Neural crest cell (in vitro differentiated cells): ENCODE measurements at places on chromosomes 5 and 9. TPM values are rescaled to one million over a fixed set of nuclear protein-coding genes. Genes with fewer than 3 reads are reported as not detected.

The OR1Q1 gene
- total RNA-seq = not detected in 2 replicates

The SLC1A1 gene
- 0.89 and 0.96 TPM in 2 replicates for total RNA-seq

The PCDHGB3 gene
- 0.51 and 0.71 TPM in 2 replicates for total RNA-seq

The SH3TC2 gene
- total RNA-seq = 8.5 and 9.3 TPM in 2 replicates

GRCh38 chr9:115277301-115277700, 159.3 kb upstream of the TNC start:
- H3K36me3 ChIP-seq = no peaks in the 10 kb centered on the region
- H3K4me3 ChIP-seq = no peak overlapping the region

The DAB2IP gene
- total RNA-seq = 46.4 and 48.3 TPM in 2 replicates

GRCh38 chr5:111953351-111954127, 196.5 kb upstream of the NREP start:
- H3K27me3 ChIP-seq = no peaks in the 10 kb centered on the region
- no peak for DNase-seq
- no peaks in the 10 kb centered on the region for H3K4me1 ChIP-seq

The RPS23 gene
- 2,549 and 2,556 TPM in 2 replicates for total RNA-seq

DNA sequence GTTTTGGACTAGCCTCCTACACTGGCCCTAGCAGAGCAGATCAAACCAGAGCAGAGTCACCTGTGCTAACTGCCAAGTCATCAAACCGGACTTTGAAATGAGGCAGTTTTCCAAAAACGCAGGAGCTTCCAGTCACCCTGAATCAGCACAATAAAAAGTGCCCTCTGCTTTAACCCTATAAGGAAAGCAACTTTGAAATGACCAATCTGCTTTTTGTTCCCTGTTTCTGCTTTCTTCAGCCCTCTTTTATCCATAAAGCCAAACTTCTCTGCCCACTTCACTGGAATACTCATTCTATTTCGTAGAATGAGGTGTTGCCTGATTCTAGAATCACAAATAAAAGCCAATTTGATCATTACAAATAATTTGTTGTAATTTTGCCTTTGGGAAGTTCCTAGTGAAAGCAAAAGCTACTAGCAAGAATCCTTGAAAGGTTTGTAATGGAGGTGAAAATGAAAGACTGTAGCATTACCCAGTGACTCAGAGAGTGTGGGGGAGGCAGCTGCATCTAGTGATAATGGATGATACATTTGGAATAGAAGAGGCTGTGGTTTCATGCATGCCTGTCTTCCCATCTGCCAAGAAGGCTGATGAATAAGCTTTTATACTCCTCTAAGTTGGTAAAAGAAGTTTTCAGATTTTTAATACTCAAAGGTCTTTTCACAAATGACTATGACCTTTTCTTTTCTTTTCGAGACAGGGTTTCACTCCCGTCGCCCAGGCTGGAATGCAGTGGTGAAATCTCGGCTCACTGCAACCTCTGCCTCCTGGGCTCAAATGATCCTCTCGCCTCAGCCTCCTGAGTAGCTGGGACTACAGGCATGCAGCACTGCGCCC, 14.9 kb downstream of the SPAAR start:
- no peak for DNase-seq
- H3K4me3 ChIP-seq = no peak overlapping the region
- peaks cover 7% of the 10 kb centered on the region for H3K27me3 ChIP-seq
- H3K4me1 ChIP-seq = peaks cover 15% of the 10 kb centered on the region

- DNase-seq = no peak
- H3K27ac ChIP-seq = no peak overlapping the region
- H3K27me3 ChIP-seq = peaks cover 3% of the 10 kb centered on the region
- H3K4me3 ChIP-seq = no peak overlapping the region
- H3K36me3 ChIP-seq = no peaks in the 10 kb centered on the region
Observed at GRCh38 chr5:178289438-178289837, 56.8 kb upstream of the PHYKPL start.

- H3K27ac ChIP-seq = no peak overlapping the region
- H3K27me3 ChIP-seq = no peaks in the 10 kb centered on the region
- no peaks in the 10 kb centered on the region for H3K36me3 ChIP-seq
- H3K4me1 ChIP-seq = peaks cover 35% of the 10 kb centered on the region
- H3K4me3 ChIP-seq = peak overlapping the region; percentile 97
- DNase-seq = no peak
Observed at GRCh38 chr9:136242918-136243525, 2.6 kb downstream of the QSOX2 start.

- no peaks in the 10 kb centered on the region for H3K4me1 ChIP-seq
- H3K27me3 ChIP-seq = no peaks in the 10 kb centered on the region
- H3K36me3 ChIP-seq = no peaks in the 10 kb centered on the region
- H3K27ac ChIP-seq = no peak overlapping the region
- DNase-seq = no peak
Observed at GRCh38 chr5:20359377-20359776, 371.4 kb upstream of the CDH18 start.

- DNase-seq = no peak
- H3K4me1 ChIP-seq = peaks cover 10% of the 10 kb centered on the region
- no peak overlapping the region for H3K4me3 ChIP-seq
- no peaks in the 10 kb centered on the region for H3K36me3 ChIP-seq
- H3K27me3 ChIP-seq = peaks cover 2% of the 10 kb centered on the region
- no peak overlapping the region for H3K27ac ChIP-seq
Observed at GRCh38 chr9:97385626-97386264, 26.2 kb upstream of the TDRD7 start.

DNA sequence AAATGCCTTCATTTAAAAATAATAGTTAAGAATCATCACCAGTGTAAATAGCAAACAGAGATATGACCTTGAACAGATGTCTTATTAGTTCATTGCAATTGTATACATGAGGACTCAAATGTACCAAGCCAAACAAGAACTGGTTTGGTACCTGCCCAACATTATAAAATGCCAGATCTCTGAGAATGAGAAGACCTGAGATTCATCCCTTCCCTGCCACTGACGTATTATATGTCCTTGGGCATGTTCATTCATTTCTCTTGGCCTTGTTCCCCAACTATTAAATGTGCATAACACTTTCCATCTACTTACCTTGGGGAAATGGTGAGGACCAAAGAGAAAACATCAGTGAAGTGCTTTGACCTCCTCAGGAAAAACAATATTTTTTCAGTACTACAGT, 33.6 kb upstream of the ERBIN start:
- no peaks in the 10 kb centered on the region for H3K27me3 ChIP-seq
- H3K36me3 ChIP-seq = no peaks in the 10 kb centered on the region
- peaks cover 4% of the 10 kb centered on the region for H3K4me1 ChIP-seq
- DNase-seq = no peak

DNA sequence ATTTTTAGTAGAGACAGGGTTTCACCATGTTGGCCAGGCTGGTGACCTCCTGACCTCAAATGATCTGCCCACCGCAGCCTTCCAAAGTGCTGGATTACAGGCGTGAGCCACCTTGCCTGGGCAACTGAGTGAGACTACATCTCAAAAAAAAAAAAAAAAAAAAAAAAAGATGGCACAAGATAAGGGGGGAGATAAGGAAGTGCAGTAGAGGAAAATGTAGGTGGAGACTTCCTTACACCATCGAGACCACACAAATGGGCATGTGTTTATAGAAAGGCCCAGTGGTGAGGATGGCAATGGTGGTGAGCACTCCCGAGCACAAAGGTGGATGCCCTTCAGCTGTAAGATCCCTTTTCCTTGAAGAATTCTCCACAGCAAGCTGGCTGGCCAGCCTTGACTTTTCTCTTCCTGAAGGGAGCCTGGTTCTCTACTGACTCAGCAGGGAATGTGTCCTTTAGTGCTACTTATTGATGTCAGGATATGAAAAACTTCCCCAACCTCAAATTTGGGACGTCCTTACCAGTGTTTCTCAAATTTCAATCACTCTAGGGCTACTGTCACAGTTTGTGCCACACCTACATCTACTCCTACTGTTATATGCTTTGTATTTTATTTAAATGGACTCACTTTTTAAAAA, 28.2 kb downstream of the ERGIC1 start:
- H3K4me3 ChIP-seq = no peak overlapping the region
- DNase-seq = no peak
- peaks cover 48% of the 10 kb centered on the region for H3K4me1 ChIP-seq
- peak overlapping the region; percentile 35 for H3K27ac ChIP-seq
- no peaks in the 10 kb centered on the region for H3K27me3 ChIP-seq

- H3K4me3 ChIP-seq = no peak overlapping the region
- no peak for DNase-seq
- H3K4me1 ChIP-seq = peaks cover 23% of the 10 kb centered on the region
- no peaks in the 10 kb centered on the region for H3K36me3 ChIP-seq
- no peak overlapping the region for H3K27ac ChIP-seq
Observed at GRCh38 chr9:127349483-127350113, 47.4 kb upstream of the SLC2A8 start.

The BTNL3 gene
- not detected in 2 replicates for total RNA-seq

GRCh38 chr5:135861641-135862040, 27.2 kb downstream of the SLC25A48 start:
- peaks cover 11% of the 10 kb centered on the region for H3K4me1 ChIP-seq
- H3K36me3 ChIP-seq = no peaks in the 10 kb centered on the region
- H3K27me3 ChIP-seq = peaks cover 32% of the 10 kb centered on the region
- no peak overlapping the region for H3K4me3 ChIP-seq
- no peak for DNase-seq

- H3K36me3 ChIP-seq = no peaks in the 10 kb centered on the region
- peak; percentile 54 for DNase-seq
- no peaks in the 10 kb centered on the region for H3K27me3 ChIP-seq
Observed at GRCh38 chr5:124735169-124735858, 11.1 kb downstream of the ZNF608 start.

The CYSRT1 gene
- total RNA-seq = 1.2 and 1.6 TPM in 2 replicates

GRCh38 chr5:37490120-37490810, 111.1 kb downstream of the WDR70 start:
- H3K27me3 ChIP-seq = no peaks in the 10 kb centered on the region
- no peak for DNase-seq
- H3K4me1 ChIP-seq = peaks cover 4% of the 10 kb centered on the region
- peak overlapping the region; percentile 57 for H3K27ac ChIP-seq

The NMUR2 gene
- total RNA-seq = 0.23 TPM in 1 of 2 replicates, not detected in the other

The SMIM32 gene
- 0.18 TPM in 1 of 2 replicates, not detected in the other for total RNA-seq

DNA sequence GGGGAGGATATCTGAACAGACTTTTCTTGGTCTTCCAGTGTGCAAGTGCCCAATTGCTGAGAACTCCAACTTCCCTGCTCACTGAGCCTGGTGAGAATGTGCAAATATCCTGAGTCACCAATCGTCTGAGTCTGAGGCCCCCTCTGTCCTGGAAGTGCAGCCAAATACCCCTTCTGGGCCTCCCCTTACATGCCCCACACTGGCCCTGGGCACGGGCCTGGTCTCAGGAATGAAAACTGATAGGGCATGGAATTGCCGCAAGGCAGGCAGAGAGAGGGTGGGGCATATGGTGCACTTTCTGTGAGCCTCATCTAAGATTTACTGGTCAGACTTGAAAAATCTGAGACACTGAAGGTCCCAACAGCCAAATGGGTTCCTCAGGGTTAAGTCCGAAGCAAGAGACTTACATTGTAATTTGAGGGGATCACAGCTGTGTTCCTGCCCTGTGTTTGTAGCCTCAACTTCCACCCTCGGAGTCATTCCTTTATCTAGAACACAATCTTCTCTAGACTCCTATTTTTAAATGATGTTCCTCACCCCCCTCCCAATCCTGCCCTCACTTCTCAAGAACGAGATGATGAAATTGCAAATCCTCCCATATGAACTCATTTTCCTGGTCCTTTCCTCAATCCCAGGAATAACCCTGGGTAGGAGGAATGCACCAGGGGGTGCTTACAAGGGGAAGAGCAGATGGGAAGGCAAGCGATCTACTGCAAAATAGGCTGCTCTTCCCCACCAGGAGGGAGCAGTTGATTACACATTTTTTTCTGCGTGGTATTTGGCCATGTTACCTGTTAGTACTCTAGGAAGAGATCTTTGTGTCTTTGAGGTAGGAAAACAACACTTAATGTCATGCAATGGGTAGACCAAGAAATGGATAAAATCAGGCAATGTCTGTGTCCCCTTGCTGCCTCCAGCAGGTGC, 34.6 kb upstream of the ARHGAP26 start:
- H3K4me3 ChIP-seq = no peak overlapping the region
- H3K27me3 ChIP-seq = no peaks in the 10 kb centered on the region
- H3K36me3 ChIP-seq = no peaks in the 10 kb centered on the region
- no peak overlapping the region for H3K27ac ChIP-seq

The SV2C gene
- total RNA-seq = 0.33 and 0.66 TPM in 2 replicates

GRCh38 chr9:89719202-89719601, 114.4 kb downstream of the GADD45G start:
- no peaks in the 10 kb centered on the region for H3K36me3 ChIP-seq
- peaks cover 5% of the 10 kb centered on the region for H3K27me3 ChIP-seq
- no peaks in the 10 kb centered on the region for H3K4me1 ChIP-seq
- H3K27ac ChIP-seq = no peak overlapping the region
- DNase-seq = no peak
- no peak overlapping the region for H3K4me3 ChIP-seq

- H3K27ac ChIP-seq = no peak overlapping the region
- H3K27me3 ChIP-seq = no peaks in the 10 kb centered on the region
- no peak overlapping the region for H3K4me3 ChIP-seq
- DNase-seq = no peak
- no peaks in the 10 kb centered on the region for H3K4me1 ChIP-seq
- H3K36me3 ChIP-seq = peaks cover 3% of the 10 kb centered on the region
Observed at GRCh38 chr5:27290172-27290571, 251.8 kb upstream of the CDH9 start.

DNA sequence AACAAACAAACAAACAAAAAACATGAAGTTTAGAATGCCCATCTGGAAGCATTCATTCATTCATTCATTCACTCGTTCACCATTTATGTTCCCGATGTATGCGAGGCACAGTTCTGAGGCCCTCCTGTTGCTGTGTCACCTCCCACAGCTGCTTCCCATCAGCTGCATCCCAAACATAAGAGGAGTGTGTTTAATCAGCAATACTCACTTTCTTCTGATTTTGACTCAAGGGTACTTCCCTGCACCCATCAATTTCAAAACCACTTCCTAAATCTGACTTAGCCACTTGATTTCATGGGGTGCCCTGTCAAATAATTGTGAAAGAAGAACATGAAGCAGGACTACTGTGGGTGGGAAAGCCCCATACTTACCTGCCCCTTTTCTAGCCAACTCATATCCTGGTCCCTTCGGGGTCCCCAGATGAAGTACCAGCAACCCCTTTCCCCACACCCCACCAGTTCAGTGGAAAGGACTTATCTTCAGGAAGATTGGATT, 128.0 kb upstream of the IL12B start:
- no peaks in the 10 kb centered on the region for H3K27me3 ChIP-seq
- no peak for DNase-seq
- H3K27ac ChIP-seq = no peak overlapping the region
- H3K4me3 ChIP-seq = no peak overlapping the region

- peaks cover 14% of the 10 kb centered on the region for H3K4me1 ChIP-seq
- DNase-seq = no peak
- peaks cover 4% of the 10 kb centered on the region for H3K27me3 ChIP-seq
- no peaks in the 10 kb centered on the region for H3K36me3 ChIP-seq
Observed at GRCh38 chr9:21747175-21747574, 55.3 kb upstream of the MTAP start.

DNA sequence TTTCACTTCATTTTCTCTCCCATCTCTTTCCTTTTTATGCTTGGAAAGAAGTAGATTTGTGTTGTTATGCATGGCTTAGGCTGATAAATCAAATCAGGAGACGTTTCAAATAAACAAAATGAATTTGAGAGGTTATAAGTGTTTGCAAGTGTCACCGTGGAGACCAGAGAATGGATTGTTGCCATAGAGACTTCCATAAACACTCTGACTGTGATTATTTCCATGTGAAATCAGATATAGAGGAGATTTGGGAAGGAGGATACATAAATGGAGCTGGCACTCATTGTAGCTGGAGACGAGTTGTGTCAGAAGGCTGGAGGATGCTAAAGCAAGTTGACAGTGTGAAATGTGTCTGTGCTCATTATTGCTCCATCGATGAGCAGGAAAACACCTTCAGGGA, 84.2 kb upstream of the PCSK1 start:
- DNase-seq = no peak
- peaks cover 5% of the 10 kb centered on the region for H3K4me1 ChIP-seq
- no peak overlapping the region for H3K4me3 ChIP-seq
- no peaks in the 10 kb centered on the region for H3K27me3 ChIP-seq
- H3K36me3 ChIP-seq = no peaks in the 10 kb centered on the region
- no peak overlapping the region for H3K27ac ChIP-seq
